ENCODE measurements at places on chromosomes 12 and 14. TPM values are rescaled to one million over a fixed set of nuclear protein-coding genes. Genes with fewer than 3 reads are reported as not detected.

RPS6KA5 gene
- 40.6 TPM for total RNA-seq

UBR7 gene
- total RNA-seq, result 32.4 TPM

SERPINA10 gene
- total RNA-seq, result not detected

NGDN gene
- 35.5 TPM for total RNA-seq

PPP1R36 gene
- total RNA-seq, result 0.83 TPM

DNA sequence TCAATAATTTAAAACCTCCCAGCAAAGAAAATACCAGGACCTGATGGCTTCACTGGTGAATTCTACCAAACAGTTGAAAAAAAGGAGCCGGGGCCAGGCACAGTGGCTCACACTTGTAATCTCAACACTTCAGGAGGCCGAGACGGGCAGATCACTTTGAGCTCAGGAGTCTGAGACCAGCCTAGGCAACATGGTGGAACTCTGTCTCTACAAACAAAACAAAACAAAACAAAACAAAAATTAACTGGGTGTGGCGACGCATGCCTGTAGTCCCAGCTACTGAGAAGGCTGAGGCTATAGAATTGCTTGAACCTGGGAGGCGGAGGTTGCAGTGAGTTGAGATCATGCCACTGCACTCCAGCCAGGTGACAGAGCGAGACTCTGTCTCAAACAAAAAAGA is 13.7 kb upstream of the TROAP start:
- no peak for DNase-seq

GRCh38 chr12:78473136-78473535 is 391.4 kb upstream of the SYT1 start:
- DNase-seq, result no peak

DNA sequence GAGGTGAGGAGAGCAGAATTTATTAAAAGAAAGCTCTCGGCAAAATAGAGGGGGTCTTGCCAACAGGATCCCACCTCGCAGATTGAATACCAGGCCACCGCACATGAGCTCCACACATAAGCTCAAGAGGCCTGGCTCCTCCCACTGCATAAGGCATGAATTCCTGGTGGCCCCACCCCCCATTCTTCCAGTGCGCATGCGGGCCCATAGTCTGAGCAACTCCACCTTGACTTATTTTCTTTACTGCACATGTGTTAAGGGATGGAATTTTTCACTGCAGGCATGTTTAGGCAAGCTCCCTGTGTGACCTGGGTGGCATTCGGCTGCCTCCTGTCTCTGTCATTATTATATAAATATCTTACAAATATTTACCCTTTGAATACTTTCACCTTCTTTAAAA is 412.5 kb downstream of the RMST start:
- no peak for DNase-seq

DNA sequence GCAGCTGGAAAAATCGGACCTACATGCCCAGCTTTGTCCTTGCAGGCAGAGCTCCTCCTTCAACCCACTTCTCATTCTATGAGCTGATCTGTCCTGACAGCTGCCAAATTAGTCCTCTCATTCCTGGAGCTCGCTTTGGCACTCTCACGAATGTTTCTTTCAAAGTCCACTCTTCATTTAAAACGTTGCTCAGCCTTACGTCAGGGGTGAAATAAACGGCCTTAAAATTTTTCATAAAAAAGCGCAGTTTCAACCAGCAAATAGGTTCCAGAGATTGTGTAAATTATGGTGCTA is 120.9 kb upstream of the HIF1A start:
- no peak for DNase-seq

GRCh38 chr14:89956661-89957009 is 908 bp downstream of the TDP1 start:
- no peak for DNase-seq
